ENCODE measurements at places on chromosomes 6 and 20.

GRCh38 chr20:11182720-11183119 is 508.9 kb upstream of the JAG1 start:
- DNase-seq = no peak

GRCh38 chr6:211871-212497 is 80.3 kb upstream of the DUSP22 start:
- no peak for DNase-seq

DNA sequence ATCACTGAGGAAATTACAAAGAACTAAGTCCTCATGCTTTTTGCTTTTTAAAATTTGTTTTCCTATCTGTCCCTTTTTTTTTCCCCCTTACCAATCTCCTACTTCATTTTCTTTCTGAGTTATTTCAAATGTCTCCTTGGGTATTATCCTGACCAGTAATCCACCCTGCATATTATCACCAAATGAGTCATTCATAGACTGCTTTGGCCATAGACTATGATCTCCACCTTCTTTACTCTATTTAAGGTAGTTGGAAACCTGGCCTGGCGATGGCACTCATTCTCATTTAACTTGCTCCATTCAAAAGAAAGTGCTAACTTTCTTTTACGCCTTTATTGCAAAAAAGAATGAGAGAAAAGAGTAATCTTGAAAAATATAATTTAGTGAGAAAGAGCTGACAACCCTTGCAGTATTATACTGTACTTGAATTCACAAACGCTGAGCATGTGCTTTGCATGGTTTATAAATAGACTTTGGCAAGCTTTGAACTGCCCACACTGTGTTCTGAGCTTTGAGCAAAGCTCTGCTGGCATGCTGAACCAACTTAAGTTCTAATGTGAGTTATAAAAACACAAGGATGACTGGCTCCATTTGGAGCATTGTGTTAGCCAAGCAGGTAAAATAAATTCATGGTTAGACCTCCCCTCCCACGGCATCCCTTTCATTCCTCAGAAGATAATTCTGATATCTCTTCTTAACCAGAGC is 198.9 kb downstream of the NKAIN2 start:
- DNase-seq = no peak

DNA sequence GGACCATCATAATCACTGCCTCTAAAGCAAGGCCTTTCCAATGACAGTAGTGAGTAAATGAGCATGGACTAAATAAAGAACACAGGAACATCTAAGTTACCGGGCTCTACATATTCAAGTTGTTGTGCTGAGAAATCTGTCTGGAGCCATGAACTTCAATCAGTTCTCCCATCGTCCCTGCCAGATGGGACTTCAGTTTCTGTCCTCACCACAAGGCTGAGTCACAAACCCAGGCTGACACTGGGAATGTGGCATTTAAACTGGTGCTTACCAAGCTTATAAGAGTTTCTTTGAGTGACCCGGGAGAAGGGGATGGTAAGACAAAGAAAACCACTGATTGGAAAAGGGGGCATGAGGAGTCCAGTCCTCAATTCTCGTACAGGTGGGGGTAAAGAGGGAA is 497.0 kb downstream of the MAFB start:
- no peak for DNase-seq

DNA sequence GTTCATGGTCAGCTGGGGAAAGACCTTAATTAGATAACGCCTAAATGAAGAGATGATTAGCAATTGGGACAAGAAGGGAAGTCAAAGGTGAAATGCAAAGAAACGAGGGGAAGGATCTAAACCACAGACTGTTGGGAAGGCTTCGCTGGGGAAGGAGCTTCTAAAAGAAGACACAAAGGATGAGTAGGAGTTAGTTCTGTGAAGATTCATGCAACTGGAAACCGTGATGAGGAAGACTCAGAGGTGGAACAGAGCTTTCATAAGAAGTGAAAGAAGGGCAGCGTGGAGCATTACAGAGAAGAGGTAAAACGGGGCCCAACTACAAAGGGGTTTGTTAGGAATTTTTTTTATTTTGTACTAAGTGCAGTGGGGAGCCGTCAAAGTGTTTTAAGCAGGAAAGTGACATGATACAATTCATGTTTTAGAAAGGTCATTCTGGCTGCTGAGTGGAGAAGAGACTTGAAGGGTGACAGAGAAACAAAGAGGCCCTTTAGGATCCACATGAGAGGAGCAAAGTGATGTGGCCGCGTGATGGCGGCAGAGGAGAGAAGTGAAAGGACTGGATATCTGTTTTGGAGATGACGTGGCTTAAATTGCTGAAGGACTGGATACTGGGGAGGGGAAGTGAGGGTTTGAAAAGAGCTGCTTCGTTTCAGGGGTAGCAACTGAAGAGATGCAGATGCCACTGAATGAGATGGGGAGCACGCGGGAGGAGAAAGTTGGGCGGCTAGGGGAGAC is 33.6 kb downstream of the TTI1 start:
- DNase-seq = no peak

DNA sequence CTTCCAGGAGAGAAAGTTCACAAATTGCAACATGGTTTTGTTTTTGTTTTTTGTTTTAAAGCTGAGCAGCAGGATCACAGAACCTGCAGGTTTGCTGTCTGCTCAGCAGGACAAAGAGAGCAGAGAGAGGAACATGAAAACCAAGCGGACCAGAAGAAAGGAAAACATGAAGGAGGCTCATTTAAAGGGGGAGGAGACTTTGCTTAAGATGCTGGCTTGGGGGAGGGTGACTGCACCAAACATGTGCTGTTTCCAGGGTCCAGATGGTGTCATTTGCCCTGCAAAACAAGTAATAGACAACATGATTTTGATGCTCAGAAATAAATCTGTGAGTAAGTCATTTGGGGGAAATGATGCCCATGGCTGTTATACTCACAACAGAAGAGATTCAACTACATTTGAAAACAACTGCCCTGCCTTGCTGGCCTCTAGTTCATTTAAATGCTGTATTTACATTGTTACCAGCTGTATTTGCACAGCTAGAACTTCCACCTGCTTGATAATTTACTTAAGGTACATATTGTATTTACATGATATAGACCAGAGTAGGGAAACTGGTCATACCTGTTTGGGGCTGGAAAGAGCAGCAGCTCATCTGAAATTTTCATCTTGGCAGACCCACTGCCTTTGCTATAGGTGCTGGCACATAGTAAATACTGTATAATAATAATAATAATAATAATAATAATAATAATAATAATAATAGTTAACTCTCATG is 32.2 kb upstream of the CHD6 start:
- no peak for DNase-seq

DNA sequence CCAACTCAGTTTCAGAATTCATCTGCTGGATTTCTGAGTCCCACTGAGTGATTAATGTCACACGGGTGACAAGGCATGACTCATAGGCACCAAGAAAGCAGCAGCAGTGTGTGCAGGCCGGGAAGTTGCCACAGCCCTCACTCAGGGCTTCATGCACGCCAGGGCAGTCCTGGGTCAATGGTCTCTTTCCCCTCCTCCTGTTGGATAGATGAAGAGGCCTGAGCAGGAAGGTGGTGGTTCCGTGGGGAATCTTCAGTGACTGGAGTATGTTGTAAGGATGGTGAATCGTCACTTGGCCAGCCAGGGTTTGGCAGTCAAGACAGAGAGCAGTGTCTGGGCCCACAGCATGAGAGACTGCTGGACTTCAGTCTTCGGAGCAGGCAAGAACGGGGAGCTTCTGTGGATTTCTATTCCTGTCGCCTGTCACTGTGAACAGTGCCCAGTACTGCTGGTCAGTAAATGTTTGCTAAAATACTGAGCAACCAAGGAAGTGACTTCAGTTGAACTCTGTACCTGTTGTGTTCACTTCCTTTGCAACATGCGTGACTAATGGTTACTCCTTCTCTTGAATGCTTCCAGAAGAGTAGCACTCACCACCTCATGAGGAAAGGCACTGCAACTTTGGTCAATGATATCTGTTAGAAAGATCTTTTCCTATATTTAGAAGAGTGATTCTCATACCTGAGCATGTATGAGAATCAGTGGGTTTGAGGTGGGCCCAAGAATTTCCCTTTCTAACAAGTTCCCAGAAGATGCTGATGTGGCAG is 62.0 kb upstream of the CD93 start:
- DNase-seq = no peak

DNA sequence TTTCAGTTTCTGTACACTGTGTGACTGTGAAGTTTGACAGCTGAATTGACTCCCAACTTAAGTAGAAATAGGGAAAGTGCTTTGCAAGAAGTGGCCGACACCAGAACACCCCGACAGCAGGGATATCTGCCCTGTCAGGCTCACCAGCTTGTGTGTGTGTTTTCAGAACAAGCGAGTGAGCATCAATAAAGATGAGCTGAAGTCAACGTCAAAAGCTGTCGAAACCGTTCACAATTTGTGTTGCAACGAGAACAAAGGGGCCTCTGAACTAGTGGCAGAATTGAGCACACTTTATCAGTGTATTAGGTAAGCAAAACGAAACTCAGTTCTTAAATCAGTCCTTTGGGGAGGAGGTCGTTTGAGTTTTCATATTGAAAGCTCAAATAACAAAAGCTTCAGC is 10.7 kb downstream of the NELFCD start:
- DNase-seq = no peak

- DNase-seq = no peak
These were observed 7.8 kb downstream of the SIM1 start for GRCh38 chr6:100456908-100457235.

GRCh38 chr6:70860045-70860444 is 96.8 kb downstream of the B3GAT2 start:
- no peak for DNase-seq

- DNase-seq = peak; percentile 25
These were observed 139.1 kb downstream of the KIF16B start for GRCh38 chr20:16434062-16434664.

Measured in activated CD8-positive, alpha-beta memory T cell treated with anti-CD3 and anti-CD28 coated beads for 48 hours (primary cell).